ENCODE measurements at places on chromosomes 13 and 19.

DNA sequence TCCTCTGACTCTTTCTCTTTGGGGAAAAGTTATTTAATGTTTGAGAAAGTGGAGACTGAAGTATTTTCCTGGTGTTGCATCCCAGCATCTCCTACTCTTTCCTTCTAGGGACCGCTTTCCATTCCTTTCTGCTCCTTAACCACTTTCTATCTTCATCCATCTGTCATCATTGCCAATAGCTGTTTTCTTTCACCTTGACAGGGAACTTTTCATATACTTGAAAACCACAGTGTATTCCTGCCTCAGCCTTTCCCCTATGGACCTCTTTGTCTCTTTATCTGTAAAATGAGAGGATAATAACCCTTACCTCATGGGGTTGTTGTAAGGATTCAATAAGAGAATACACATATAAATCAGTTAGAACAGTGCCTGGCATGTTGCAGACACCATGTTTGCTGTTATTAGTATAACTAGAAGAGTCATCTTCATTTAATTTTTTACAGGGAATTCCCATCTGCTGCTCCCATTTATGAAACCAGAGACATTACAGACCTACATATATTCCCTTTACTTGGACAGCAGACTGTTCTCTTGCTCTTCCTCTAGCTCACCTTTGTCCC lies 31.8 kb downstream of the LCP1 start:
- DNase-seq = no peak

DNA sequence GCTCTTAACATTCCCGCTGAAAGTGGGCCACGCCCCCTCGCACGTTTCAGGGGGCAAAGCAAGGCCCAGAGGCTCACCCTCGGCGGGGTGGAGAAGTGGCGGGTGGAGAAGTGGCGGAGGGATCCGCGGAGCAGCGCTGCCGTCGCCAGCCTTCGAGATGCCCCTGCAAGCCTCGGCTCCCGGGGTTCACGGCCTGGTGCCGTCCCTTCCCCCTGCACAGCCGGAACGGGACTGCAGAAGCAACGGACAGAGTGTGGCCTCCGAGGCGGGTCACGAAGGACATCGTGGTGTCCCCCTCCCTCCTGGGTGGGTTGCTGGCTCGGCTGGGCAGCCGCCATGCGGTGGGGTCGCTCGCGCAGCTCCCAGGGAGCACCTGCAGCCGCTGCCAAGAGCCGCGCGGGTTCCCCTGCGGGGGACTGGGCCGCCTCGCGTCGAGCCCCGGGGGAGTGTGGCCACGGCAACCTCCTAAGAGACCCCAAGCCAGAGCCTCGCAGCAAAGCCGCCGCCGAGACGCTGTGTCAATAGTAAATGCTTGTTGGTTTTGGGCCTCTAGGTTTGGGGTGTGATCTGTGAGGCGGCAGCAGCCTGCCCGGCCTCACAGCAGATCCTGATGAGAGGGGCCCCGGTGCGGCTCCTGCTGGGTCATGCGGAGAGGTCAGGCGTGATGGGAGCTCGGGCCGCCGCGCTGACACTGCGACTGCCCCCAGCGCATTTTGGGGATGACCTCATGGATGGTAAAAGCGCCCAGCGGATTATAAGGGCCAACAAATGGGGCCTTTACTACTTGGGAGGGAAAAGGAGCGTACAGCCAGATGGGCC lies 5.5 kb downstream of the TPGS1 start:
- DNase-seq = no peak

DNA sequence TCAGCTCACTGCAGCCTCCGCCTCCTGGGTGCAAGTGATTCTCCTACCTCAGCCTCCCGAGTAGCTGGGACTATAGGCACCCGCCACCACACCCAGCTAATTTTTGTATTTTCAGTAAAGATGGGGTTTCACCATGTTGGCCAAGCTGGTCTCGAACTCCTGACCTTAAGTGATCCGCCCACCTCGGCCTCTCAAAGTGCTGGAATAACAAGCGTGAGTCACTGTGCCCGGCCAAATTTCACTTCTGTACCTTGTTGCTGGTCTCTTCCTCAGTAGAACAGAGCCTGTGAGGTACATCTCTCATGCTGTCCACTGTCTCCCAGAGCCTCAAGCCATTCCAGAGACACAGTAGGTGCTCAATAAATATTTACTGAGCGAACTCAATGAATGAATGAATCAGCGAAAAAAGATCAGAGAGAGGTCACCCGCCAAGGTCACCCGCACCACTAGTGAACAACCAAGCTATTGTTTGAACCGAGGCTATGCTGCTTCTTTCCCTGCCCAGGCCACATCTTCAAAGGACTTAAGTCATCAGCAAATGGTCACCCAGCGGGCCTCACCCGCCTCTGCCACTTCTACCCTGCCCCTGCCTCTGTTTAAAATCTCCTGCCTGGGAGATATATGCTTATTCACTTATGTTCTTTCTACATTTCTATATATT lies 9.3 kb downstream of the TMEM143 start:
- no peak for DNase-seq

DNA sequence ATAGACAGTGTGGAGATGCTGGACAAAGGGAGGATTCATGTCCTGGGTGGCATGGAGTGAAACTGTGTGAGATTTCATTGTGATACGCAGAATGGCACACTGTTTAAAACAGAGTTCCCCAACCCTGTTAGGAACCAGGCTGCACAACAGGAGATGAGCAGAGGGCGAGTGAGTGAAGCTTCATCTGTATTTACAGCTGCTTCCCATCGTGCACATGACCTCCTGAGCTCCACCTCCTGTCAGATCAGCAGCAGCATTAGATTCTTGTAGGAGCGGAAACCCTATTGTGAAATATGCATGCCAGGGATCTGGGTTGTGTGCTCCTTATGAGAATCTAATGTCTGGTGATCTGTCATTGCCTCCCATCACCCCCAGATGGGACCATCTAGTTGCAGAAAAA lies 72.5 kb downstream of the RAP2A start:
- DNase-seq = no peak

DNA sequence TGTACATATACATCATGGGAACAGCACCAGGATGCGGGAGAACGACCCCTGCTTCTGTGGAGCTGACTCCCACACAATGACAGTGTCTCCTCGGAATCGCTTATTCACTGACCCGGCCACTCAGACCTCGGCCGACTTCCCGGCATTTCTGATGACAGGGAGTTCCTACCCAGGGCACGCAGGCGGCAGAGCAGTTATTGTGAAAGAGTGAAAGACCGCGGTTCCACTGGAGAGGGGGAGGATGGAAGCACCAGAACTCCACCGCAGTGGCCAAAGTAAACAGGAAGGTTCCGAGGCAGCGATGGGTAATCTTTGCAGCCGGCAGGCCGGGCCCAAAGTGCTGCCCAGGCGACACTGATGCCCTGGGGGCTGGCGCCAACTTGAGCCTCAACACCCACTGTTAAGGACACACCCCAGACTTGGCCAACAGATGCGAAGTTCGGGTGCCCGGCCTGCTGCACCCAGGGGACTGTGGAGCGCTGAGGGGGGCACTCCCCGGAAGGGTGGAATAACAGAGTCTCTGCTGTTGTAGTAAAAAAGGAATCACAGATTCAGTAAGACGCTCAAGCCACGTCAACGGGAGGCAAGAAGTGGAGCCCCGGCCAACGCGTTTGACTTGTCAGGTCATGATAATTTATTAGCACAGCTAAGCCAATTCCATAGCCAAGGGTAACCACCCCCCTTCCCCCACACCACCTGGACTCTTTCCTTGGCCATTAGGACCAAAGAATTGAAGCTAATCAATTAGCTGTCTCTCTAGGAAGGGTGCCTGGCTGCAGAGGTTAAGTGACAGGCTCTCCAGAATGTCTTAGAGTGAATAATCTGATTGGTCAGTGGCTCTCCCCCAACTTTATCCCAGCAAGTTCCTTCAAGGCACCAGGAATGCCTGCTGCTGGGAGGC lies 5.8 kb downstream of the MLLT1 start:
- DNase-seq = no peak
